Osteoblast (primary cell): ENCODE measurements at places on chromosomes 7 and 10.
A peak's percentile ranks its signal among the peaks of the same experiment; 100 is the strongest.

DNA sequence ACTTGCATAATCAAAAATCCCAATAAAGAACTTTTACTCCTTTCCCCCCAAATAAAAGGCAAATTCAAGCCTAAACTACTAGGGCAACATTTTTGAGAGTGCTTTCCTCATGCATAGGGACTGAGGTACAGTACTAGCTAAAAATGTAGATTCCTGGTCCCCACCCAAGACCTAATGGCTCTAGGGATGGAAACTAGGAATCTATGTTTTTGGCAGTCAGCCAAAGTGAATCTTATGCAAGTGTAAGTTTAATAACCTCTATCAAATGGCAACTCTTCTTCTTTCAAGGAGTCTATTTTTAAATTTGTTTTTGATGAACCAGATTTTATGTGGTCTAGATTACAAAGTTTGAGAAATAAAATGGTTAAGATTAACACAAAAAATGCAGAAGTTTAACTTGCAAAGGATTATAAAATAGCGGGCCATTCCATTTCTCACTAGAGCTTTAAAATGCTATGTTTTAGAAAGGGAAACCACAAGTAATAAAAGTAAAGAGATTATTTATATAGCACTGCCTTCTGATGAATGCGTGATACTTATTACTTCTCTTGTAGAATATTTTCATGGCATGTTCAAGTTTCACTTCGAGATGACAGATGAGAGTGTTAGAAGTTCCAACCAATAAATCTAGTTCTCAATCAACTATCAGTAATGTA, 70.4 kb upstream of the MDFIC start:
- peak; percentile 45 for DNase-seq

- no peak for DNase-seq
Measured at GRCh38 chr10:113179265-113179664, 229.2 kb downstream of the TCF7L2 start.

- no peak for DNase-seq
Measured at GRCh38 chr10:62545160-62546066, 171.2 kb downstream of the ZNF365 start.

- peak; percentile 72 for DNase-seq
Measured at GRCh38 chr7:102454468-102454867, 10.2 kb downstream of the ALKBH4 start.

GRCh38 chr7:20206104-20206896, 10.9 kb downstream of the MACC1 start:
- no peak for DNase-seq

GRCh38 chr7:92336662-92337340, 91.0 kb downstream of the ANKIB1 start:
- DNase-seq, result no peak

GRCh38 chr10:98423691-98424120, 8.7 kb upstream of the PYROXD2 start:
- peak; percentile 58 for DNase-seq

DNA sequence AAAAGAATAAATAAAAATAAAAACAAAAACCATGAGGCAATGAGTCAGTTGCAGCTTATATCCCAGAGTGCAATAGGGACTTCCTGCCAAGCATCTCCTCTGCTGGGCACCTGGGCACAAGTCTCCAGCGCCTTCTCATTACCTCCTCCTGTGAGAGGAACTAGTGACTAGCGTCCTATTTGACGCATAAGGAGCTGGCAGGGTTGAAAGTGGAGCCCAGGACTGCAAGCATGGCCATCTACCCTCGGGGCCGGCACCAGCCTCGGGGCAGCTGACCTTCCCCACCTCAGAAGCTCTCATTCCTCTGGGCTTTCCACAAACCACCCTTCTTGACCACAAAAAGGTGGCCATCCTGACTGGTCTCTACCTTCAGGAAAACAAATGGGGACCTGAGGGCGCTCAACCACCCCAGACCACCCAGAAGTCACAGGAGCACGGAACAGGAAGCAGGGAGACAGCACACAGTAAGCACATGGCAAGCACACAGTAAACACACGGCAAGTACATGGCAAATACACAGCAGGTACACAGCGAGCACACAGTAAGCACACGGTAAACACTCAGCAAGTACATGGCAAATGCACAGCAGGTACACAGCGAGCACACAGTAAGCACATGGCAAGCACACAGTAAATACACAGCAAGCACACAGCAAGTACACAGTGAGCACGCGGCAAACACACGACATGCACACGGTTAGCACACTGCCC, 19.1 kb downstream of the CTBP2 start:
- peak; percentile 48 for DNase-seq

GRCh38 chr7:131020759-131021261, 286.8 kb upstream of the KLF14 start:
- DNase-seq, result no peak

- no peak for DNase-seq
Measured at GRCh38 chr10:79331226-79331625, 16.0 kb upstream of the PPIF start.

DNA sequence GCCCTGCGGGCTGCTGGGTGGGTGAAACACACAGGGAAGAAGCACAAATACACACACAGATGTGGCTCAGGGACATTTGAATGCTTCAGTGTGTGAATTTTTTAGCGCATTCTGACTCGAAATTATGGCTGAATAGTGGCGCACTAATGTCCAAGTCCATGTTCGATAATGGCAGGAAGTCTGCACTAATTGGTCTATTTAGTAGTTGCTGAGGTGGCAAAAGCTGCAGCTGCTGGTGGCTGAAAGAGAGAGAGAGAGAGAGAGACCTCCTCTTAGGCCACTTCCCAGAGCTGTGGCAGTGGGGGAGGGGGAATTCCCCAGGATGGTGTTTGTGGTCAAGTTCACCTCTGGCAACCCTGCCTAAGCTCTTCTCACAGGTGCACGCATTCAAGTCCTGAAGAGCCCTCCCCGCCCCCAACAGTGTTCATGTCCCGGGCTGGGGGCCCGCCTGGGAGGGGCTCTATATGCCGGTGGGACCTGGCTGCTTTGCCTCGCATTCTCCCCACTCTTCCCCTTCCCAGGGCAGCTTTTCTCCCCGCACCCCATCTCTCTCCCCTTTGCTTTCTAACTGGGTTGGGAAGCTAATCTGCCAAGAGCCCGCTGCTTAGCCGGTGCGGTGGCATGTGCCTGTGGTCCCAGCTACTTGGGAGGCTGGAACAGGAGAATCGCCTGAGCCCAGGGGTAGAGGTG, 6.0 kb upstream of the MNX1 start:
- no peak for DNase-seq

GRCh38 chr10:3295582-3296151, 123.1 kb upstream of the PITRM1 start:
- no peak for DNase-seq

DNA sequence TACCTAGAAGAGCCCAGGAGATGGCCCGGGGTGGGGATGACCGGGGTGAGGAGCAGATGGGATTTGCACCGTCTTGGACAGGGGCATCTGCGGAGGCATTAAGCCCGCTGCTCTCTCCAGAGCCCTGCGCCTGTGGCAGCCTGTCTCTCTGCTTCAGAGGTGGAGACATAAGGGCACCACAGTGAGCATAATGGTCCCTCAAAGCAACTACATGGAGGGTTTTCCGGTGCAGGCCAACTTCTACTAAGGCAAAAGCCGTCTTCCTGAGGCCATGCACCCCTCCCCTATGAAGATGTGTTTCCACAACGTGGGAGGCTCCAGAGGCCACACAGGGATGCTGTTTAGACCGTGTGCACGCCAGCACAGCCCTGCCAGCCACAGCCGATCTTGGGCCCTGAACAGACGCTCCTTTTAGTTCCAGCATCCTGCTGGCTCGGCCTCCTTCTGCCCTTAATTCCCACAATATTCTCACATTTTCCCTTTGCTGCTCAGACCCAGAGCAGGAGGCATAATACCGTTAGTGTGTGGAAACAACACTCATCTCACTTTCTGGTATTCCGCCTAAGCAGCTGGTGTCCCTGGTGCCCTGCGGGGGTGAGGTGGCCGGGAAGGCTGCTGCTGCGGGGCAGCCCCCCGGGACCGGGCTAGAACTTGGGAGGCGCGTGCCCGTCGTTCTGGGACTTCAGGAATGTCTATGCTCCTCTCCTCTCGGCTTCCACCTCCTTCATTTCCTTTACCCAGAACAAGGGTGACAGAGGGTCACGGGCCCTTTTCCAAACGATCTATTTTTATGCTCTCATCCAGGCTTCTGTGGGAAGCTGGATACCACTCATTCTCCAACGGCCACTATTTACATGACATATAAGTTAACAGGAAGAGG, 266.9 kb downstream of the TNS3 start:
- peak; percentile 86 for DNase-seq

DNA sequence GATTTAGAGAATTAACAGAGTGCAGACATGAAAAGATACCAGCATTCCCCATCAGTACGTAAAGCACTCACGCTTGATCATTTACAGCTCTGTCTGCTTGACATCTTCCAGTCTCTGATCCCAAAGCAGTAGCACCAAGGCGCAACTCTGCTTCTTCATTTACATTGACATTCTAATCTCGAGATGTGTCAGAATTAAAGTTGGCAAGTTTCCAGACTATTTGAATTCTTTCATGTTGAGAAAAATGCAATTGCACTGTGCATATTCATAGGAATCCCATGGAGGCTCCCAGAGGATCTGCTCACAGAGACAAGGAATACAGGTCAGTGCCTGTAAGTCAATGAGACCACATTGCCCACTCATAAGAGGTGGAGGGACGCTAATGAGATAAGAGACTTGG, 183.9 kb downstream of the LRRN3 start:
- DNase-seq, result no peak

GRCh38 chr7:75631711-75632110, 107.0 kb downstream of the HIP1 start:
- no peak for DNase-seq

- no peak for DNase-seq
Measured at GRCh38 chr10:130984686-130985085, 326.8 kb downstream of the TCERG1L start.

DNA sequence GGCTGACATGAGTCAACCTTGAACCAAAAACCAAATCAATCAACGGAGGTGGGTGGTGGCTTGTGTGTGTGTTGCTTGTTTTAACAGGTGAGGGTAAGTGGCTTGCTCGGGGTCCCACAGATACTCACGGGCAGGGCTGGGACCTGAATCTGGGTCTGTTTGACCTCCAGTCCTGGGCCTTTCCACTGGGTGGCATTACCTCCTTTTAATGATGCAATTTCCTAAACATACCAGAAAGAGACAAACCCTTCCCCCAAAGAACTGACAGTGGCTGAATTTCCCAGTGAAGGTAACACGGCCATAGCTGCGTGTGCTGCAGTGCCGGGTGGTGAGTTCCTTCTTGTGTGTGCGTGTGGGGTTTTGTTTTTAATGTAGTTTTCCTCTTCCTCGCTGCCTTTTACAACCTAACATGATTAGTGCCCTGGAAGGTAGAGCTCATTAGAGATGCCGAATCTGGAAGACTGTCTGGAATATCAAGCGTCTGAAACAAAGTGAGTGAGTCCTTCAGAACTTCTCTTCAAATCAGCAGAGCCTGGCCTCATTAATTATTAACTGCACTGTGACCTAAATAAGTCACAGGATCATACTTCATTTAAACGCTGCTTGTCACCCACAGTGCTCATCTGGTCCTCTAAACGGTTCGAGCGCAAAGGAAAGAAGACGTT, 166.1 kb upstream of the TCERG1L start:
- peak; percentile 66 for DNase-seq

GRCh38 chr10:96345222-96345621, 13.6 kb downstream of the OPALIN start:
- no peak for DNase-seq

- DNase-seq, result no peak
Measured at GRCh38 chr10:2202401-2202800, 465.1 kb upstream of the ADARB2 start.

DNA sequence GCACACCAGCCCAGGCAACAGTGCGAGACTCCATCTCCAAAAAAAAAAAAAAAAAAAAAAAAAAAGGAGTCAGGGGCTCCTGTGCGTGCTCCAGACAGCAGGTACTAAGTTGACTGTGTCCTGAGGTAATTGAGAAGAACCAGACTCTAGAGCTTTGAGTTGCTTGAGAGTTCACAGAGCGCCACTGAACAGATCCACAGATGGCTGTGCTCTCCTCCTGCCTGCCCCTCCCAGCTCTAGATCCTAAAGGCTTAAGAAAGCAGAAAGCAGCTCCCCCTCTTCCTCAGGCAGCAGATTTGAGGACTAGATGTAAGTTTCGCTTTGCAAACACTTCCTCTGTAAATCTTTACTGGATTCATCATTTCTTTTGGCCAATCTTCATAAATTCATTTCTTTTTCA, 38.7 kb downstream of the SHH start:
- no peak for DNase-seq

DNA sequence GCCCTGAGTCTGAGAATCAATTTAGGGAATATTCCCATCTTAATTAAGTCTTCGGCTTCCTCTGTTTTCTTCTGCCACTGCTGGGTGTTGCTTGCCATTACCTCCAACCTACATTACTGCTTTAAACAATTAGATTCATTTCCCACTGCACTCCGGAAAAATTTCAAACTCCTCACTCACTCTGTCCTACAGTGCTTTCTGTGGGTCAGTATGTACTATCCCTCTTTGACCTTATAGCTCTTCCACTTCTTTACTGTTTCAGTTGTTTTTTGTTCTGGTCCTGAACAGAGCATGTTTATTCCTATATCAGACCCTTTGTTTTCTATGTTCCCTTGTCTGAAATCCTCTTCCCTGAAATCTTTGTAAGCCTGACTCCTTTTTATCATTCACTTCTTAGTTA, 160.6 kb downstream of the MAGI2 start:
- peak; percentile 53 for DNase-seq

DNA sequence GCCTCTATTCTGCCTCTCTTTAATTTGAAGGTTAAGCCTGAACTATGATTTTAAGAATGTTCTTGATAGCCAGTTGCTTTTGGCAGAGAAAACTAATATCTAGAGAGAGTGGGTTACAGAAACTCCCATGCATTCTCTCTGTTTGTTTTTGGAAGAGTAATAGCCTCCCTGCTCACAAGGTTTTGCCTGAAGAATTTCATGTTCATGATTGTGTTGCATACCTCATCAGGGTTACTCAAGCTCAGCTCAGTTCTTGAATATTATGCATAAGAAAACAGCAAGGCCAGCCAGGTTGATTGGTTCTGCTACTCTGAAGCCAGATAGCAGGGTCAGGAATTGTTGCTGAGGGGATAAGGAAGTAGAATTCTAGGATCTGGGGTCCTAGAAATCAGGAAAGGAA, 137.4 kb downstream of the MDFIC start:
- DNase-seq, result no peak

- DNase-seq, result no peak
Measured at GRCh38 chr10:17578603-17579002, 38.6 kb downstream of the HACD1 start.

DNA sequence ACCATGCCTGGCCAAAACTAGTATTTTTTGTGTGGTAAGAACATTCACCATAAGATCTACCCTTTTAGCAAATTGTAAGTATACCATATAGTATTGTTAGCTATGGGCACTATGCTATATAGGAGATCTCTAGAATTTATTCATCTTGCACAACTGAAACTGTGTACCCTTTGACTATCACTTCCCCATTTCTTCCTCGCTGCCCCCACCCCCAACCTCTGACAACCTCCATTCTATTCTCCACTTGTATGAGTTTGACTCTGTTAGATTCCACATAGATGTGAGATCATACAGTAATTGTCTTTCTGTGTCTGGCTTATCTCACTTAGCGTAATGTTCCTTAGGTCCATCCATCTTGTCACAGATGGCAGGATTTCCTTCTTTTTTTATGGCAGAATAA, 3.6 kb downstream of the CASP7 start:
- no peak for DNase-seq

- DNase-seq, result peak; percentile 66
Measured at GRCh38 chr7:2001601-2002442, 230.9 kb downstream of the MAD1L1 start.

GRCh38 chr7:122082160-122082559, 61.9 kb downstream of the AASS start:
- DNase-seq, result no peak
